COR-L47 (cell line): ENCODE measurements at places on chromosomes 13 and 19.

DNA sequence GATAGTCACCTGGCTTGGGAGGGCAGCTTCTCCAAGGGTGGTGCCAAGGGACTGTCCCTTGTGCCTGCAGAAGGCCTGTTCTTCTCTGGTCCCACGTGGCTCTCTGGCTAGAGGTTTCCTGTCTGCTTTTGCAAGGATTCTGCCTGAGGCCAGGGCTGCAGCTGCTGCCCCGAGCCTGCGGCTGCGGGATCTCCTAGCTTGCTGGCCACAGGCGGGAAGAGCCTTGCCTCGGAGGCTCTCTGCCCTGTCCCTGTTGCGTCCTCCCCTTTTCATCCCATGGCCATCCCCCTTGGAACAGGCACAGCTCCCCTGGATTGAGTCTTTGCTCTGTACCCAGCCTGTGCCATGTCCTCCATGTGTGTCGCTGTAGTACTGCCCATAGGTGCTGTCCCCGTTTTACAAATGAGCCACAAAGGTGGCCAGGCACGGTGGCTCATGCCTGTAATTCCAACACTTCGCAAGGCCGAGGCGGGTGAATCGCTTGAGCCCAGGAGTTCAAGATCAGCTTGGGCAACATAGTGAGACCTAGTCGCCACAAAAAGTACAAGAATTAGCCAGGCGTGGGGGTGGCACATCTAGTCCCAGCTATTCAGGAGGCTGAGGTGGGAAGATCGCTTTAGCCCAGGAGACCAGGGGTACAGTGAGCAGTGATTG, 9.1 kb downstream of the IRF3 start:
- no peak for DNase-seq

DNA sequence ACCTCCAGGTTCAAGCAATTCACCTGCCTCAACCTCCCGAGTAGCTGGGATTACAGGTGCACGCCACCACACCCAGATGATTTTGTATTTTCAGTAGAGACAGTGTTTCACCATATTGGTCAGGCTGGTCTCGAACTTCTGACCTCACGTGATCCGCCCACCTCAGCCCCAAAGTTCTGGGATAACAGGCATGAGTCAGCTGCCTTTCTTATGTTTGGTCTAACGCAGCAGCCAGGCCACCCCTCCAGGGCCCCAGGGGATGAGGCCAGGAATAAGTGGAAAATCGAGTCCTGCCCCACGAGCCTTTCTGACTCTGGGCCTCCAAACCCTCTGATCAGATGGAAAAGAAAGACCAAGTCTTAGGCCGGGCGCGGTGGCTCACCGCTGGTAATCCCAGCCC, 44.5 kb downstream of the CERS4 start:
- no peak for DNase-seq

GRCh38 chr19:50036908-50037307, 11.1 kb downstream of the ZNF473 start:
- no peak for DNase-seq

DNA sequence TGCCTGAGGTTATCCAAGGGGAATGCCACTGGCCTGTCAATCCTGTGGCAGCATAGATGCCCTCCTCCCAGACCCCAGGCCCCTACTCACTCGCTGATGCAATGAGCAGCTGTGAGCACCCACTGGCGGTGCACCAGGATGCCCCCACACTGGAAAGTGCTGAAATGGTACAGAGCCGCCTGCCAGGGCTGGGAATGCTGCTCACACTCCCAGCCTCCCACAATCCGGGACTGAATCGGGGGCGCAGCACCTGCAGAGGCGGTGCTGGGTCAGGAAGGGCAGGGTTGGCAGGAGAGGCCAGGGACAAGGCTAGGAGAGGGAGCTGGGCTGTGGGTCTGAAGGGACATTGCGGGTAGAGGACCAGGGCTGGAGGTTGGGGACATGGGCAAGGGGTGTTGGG, 2.0 kb downstream of the KLK1 start:
- DNase-seq = no peak

GRCh38 chr13:64052521-64052920, 2636.9 kb upstream of the PCDH20 start:
- no peak for DNase-seq

DNA sequence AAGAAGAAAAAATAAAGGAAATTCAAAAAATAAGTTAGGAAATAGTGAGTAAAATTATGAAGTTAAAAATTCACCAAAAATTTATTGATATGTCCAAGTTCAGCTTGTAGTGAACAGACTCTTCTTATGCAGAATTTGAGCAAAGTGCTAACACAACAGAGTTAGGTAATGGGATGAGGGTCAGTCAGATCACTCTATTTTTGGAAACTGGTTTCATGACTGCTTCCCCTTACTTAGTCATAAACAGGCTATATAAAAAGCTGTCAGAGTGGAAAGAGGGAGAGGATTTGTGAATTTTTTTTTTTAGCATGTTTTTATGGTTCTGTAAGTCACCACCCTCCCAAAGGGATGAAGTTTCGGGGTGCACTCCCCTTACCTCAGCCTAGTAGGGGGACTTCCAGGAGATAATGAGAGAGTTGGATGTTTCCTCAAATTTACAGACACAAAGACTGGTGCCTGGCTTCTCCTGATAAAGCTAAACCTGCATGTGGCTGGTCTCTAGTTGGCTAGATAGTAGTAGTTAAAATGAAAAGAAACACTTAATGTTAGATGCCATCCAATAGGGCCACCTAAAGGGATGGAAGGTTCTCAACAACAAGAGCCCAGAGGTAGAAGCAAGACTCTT, 4.5 kb downstream of the CPB2 start:
- no peak for DNase-seq

GRCh38 chr13:114082849-114083645, 49.4 kb downstream of the RASA3 start:
- DNase-seq = no peak

DNA sequence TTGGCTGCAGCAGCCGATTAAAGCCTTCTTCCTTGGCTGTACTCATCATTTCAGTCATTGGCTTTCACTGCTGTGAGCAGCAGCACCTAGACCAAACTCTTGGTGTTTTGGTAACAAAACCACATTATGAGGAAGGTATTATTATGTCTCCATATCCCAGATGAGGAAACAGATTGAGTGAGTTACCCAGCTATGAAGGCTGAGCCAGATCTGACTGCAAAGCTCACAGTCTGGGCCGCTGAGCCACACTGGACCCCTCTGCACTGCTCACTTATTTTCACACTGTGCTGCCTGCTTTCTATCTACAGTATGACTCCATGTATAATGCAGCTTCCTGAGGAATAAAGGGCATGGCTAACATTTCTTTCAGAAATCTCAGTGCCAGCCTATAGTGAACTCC, 24.5 kb downstream of the CRYL1 start:
- no peak for DNase-seq

DNA sequence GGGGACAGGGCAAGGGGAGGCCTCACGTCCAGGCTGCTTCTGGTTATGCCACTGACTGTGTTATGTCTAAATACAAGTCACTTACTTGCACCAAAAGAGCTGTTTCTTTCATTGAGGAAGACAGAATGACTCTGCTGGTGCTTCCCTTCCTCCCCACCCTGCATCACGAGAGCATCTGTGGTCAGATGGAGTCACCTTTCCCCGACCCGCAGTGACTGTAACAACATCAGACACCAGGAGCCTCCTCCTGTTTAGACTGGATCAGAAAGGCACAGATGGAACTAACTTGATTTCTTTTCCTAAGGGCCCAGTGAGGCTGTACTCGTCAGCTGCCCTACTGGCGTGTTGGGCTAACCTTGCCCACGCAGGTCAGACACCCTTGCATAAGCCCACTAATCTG, 90.3 kb upstream of the ZNF536 start:
- no peak for DNase-seq

DNA sequence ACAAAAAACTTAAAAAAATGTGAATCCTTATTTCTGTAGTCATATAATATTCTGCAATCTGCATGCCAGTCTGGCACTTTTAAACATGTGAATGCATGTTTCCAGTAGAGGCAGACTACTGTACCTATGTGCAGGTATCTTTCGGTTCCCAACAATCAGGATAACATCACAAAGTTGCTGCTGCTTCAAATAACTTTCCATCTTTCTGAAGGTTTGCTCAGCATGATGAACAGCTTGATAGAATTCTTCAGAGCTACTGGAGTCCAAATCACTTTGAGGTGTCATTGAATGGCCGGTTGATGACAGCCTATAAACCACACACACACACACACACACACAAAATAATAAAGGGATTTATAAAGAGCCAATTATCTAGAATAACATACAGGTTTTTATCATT, 132.1 kb upstream of the ATXN8OS start:
- no peak for DNase-seq

DNA sequence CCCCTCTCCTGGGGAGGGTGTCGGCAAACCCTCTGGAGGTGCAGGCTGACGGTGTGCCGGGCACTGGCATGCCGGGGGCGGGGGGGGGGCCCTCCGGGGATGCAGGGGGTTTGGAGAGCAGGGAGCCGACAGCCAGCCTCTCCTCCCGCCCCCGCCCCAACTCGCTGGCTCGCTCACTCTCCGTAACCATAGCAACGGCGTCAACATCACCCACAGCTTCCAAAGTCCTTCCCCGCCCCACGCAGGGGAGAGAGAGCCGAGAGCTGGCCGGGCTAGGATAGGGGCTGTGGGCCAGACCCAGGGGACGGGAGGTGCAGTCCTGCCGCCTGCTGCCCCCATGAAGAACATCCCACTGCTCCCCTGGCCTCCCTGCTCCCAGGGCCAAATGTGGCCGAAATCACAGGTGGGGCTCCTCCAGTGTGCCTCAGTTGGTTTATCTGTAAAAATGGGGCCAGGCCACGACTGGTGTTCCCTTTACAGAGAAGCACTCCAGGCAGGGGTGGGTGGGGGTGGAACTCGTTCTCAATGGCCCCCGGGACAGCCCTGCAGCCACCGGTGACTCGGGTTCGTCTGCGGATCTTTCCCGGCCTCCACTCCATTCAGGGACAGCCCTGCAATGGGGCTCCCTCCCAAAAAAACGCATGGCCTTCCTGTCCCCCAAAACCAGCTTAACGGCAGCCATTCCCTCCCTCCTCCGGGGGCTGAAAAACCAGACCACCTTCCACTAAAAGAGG, 3.2 kb downstream of the KLF16 start:
- DNase-seq = peak; percentile 78

DNA sequence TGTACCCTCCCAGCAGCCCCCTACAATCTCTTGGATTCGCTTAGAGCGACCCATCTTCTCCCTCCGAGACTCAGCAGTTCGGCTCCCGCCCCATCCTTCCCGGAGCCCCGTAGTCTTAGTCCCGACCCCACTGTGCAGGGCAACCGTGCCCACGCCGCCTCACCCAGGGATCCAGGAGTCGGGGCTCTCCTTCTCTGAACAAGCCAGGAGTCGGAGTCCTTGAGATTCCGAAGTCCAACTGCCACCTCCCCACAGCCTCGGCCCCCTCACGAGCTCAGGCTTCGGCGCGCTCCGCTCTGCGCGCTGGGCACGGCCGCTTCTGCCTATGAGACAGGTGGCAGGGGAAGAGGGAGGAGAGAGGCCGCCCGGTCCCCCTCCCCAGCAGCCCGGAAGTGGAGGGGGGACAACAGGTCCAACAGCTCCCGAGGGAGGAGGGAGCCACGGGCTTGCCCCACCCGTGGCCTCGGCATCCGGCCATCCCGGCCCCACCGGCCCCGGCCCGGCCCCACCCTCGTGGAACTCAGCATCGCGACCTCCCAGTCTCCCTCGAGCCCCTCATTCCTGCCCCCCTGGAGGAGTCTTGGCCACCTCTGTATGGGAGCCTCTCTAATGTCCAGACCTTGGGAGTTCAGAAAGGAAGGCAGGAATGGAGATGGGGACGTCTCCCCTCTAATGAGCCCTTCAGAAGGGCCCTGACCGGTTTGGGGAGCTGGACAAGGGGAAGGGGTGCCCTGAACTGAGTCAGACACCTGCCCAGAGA, at the start of gene PHLDB3:
PHLDB3 (minus strand) TSS at position 321 of the 760 bp plus-strand sequence. CDS start 628 bp downstream, outside the sequence.
- peak; percentile 64 for DNase-seq

DNA sequence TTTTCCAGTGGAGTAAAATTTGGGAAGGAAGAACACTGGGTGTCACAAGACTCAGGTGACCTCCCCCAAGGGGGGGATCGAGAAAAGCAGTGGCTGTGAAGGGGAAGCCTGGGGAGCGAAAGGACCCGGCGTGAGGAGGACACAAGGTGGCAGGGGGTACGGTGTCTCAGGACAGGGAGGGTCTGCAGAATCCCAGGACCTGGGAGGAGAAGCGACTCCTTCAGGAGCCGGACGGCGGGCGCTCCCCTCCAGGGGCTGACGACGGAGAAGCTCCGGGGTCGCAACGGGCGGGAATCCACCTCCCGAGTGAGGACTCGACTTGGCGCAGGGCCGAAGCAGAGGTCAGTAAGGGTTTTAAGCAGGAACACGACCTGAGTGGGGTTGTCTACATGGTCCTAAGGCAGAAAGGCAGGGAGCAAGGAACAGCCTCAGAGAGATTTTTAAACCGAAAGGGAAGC, 529 bp downstream of the ZNF836 start:
- DNase-seq = no peak

GRCh38 chr13:97978651-97979050, 25.2 kb downstream of the IPO5 start:
- no peak for DNase-seq

GRCh38 chr13:77811381-77811780, 107.2 kb downstream of the EDNRB start:
- DNase-seq = no peak

- no peak for DNase-seq
Measured at GRCh38 chr19:5128251-5128935, 159.5 kb downstream of the KDM4B start.

GRCh38 chr13:22487932-22488331, 692.8 kb upstream of the SGCG start:
- DNase-seq = no peak

DNA sequence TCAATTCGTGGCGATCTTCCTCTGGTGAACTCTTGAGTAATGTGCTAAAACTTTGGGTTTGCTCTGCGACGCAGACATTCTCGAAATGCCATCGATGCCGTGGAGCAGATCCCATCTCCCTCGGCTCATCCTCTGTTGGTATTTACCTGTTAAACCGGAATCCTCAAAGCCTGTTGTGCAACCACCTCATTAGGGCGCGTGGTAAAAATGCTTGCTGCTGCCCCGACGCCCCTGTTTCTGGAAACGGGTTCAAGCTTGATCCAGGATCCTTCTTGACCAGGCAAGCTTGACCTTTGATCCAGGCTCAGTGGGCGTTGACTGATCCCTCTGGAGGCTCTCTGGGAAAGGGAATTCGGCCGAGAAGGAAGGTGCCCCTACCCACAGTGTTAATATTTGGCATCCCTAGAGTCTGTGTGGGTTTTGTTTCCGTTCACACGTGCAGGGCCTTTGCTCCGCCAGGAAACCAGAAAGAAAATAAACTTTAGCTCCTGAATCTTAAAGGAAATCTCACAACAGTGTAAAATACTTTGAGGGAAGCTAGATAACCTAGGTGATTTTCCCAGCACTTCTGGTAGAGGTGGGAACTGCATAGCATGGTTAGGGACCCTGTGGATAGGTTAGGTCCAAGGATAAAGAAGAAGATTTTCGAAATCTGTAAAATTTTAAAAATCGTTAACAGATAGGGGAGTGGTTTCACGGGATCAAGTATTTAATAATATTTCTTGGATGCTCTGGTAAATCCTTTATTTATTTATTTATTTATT, 1.1 kb downstream of the LSM14A start:
- DNase-seq = peak; percentile 7

DNA sequence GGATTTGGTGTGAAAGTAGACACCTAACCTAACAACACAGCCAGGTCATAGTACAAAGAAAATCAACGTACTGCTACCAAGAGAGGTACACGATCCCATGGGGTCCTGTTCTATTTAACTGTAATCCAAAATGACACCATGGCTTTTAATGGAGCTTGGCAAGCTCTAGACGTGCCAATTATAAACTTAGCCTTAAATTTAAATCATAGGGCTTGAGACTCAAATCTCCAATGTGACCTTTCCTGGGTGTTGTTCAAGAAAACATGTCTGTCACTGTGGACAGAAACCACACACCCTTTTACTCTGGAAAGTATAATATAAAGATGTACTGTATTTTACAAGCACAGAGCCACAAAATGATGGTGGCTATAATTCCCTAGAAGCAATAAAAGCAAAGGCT, 299.3 kb downstream of the ENOX1 start:
- DNase-seq = no peak
